Testis (tissue), 5 donors: ENCODE measurements at places on chromosomes 7 and 10. TPM values are rescaled to one million over a fixed set of nuclear protein-coding genes. Genes with fewer than 3 reads are reported as not detected.

GRCh38 chr7:116492654-116493109, 6.9 kb upstream of the CAV2 start:
- no peak for DNase-seq

DNA sequence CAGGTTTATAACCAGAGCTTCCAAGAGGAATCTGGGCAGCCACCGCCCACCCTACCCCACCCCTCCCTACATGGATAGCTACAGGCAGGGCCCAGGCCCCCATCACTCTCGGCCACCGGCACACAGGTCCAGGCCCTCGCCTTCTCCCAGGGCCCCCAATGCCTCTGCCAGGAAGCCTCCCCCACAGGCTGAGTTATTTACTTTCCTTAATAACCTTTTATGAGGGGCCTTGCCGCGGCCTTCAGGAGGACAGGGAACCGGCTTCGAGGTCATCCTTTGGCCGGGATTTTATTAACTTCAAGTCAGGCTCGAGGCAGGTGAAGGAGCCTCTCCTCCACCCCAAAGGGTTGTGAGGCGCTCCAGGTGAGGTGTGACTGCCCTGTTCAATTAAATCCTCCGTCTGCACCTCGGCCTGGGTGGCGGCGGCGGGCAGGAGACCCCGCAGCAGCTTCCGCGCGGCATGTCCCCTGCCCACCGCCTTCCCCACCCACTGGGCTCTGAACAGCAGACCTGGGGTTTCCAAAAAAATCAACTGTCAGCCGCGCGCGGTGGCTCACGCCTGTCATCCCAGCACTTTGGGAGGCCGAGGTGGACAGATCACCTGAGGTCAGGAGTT, 106.5 kb downstream of the MICALL2 start:
- no peak for DNase-seq

GRCh38 chr7:124934841-124935240, 5.2 kb upstream of the POT1 start:
- DNase-seq, result no peak

DNA sequence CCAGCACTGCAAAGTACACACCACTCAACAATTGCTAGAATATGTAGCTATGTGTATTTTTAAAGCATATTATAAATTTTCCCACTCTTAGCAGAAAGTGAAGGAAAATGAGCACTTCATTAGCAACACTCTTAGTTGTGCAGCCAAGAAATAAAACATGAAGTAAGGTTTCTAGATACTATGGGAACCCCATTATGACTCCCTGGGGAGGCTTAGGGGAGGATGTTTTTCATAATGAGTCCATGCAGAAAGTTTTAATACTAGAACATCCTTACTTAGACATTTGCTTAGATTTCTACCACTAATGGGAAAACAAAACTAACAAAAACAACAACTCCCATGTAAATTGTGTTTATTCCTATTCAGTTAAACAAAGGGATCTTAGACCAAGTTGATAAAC, 148.4 kb upstream of the HDAC9 start:
- no peak for DNase-seq

DNA sequence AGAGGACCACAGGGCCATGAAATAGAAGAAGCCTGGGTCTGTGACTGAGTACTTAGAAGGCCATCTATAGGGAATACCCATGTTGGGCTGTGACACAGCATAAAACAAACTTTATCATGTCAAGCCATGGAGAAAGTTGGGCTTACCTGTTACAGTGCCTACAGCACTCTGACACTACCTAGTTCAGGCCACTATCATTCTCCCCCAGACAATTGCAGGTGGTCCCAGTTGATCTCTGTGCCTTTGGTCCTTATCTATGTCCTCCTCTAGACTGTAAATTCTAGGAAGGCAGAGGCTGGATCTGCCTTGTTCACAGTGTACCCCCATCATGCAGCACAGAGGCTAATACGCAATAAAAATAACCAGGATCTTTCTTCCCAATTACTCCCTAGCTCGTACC, 69.1 kb downstream of the GCC1 start:
- DNase-seq, result no peak

GRCh38 chr7:130013241-130013640, 37.9 kb downstream of the ZC3HC1 start:
- no peak for DNase-seq

DUSP5 gene
- total RNA-seq, result 42.7 TPM

DNA sequence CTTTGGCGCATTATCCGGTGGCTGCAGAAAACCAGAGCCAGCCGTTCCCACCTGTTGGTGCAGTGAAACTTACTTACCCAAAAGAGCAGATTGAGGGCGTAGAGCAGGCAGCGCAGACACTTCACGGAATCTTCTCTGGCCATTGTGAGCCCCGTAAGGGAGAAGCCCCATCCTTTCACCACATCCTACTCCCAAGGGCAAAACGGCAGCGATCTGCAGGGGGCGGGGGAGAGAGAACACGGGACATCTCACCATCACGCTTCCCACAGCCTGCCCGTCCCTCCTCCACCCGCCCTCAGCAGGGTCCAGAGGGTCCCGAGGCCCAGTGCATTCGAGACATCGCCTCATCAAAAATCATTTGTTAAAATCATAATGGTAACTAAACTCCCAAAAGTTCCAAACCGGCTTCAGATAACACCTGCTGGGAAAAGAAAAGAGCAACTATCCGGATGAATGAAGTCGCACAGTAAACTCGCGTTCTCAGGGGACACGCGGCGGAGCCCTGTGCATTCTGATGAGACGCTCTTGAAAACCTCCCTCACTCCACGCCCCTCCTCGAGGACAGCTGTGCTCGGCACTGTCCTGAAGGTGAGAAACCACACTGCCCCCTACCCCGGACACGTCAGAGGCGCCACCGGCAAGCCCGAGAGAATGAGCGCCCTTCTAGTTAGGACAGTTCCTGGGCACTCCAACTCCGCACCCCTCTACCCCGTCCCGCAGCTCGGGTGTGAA, 1.2 kb downstream of the TSPAN12 start:
- DNase-seq, result peak; percentile 59

EPHA1 gene
- total RNA-seq, result 5.9 TPM

C10orf105 gene
- total RNA-seq, result 0.47 TPM

DKK1 gene
- total RNA-seq, result 1.5 TPM

DNA sequence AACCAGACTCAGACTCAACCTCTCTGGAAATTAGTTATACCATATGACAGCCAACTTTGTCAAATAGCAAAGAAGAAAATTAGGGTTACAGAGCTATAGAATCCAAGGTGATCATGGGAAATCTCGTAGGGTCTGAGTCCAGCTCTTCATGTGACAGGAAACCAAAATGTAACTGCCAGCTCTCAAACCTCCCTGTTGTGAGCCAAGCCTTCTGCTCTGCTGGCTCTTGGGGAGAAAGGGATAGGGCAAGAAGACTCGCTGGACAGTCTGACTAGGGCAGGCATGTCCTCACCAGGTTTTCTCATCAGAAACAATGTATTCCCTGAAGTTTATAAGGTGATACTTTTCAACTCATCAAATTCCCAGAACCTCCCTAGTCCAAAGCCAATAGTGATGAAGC, 63.0 kb downstream of the CDHR3 start:
- no peak for DNase-seq

- no peak for DNase-seq
Measured at GRCh38 chr7:154690411-154690810, 312.5 kb downstream of the PAXIP1 start.

- no peak for DNase-seq
Measured at GRCh38 chr10:50503661-50504320, 120.0 kb downstream of the SGMS1 start.

GRCh38 chr10:16586358-16587138, 64.9 kb upstream of the C1QL3 start:
- DNase-seq, result no peak

- DNase-seq, result no peak
Measured at GRCh38 chr10:35027567-35027966, 62.6 kb downstream of the CUL2 start.
